ENCODE measurements at places on chromosomes 16 and 17.

DNA sequence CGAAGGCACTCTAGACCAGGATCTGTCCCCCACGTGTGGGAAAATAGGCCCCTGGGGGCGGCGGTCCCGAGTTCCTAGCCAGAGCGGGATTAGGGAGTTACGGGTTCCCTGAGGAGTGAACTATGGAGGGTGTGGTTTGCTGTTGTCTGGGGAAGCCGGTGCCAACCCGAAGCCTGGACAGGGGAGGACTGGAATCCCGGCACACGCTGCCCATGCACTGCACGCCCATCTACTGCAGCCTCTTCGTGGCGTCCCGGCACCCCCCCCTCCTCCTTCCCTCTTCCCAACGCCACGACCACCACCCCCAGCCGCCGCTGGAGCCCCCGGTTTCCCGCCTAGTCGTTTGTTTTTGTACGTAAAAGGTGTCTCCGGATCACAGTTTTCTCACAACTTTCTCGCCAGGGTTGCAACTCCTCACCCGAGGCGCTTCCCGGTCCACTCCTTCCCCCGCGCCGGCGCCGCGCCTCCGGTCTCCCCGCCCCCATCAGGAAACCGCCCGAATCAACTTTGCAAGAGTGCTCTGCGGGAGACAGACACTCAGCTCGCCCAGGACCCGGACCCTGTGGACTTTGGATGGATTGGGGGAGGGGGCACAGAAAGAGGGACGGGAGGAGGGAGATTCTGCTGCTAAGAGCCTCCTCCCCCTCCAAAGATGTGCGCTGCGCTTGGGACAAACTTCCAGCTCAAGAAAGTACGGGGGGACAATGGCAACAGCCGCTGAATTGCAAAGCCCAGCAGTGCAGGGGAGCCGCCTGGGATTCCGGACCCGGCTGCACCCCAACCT is 1.4 kb upstream of the LHX1 start:
- no peak for DNase-seq

GRCh38 chr17:55433629-55434422 is 12.2 kb upstream of the MMD start:
- DNase-seq: no peak

- no peak for DNase-seq
These were observed 27.3 kb downstream of the IGF2BP1 start for GRCh38 chr17:49024523-49024922.

DNA sequence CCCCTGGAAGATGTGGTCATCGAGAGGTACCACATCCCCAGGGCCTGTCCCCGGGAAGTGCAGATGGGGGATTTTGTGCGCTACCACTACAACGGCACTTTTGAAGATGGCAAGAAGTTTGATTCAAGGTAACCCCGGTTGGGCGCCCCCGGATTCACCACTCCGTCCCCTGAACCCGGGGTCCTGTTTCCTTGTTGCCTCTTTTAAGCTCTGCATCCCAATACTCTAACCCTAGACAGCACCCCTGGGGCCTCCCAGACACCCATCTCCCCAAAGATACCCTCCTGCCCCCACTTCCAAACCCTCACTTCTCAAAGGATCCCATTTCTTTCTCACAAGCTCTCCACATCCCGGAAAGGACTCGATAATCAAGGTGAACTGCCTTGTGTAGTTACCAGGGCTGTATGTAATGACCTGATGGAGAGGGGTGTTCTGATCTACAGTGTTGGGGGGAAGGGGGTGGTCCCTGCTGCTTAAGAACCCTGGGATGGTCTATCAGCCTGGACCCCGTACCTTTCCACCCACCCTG is 412 bp downstream of the FKBP10 start:
- DNase-seq: no peak

GRCh38 chr17:74243013-74243755 is 29.8 kb downstream of the TTYH2 start:
- DNase-seq: no peak

- DNase-seq: no peak
These were observed 12.1 kb downstream of the NT5M start for GRCh38 chr17:17315142-17315821.

- peak; percentile 28 for DNase-seq
These were observed 1.3 kb downstream of the CAVIN1 start for GRCh38 chr17:42421507-42422338.

DNA sequence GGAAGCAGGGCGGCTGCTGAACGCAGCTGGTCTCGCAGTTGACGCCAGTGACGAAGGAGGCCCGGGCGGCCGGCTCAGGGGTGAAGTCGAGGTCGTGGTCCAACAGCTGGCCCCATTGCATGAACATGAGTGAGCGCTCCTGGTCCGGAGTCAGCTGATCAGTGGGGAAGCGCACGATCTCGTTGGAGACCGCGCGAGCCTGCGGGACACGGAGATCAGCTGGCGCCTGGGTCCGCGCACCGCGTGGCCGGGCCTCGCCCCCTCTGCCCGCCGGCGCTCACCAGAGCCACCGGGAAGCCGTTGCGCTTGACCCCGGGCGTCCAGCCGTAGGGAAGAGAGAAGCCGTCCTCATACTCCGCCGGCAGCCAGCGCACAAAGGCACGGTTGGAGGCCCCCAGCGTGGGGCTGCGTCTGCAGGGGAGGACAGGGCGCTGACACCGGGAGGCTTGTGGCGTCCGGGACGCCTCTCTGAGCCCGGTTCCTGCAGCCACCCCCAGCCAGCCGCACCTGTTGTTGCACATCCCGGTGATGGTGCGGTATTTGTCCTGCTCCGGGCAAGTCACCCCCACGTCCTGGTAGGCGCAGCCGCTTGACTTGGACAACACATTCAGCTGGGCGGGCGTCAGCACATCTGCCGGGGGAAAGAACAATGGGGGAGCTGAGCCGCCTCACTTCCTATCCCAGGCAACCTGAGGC is 1.6 kb downstream of the MPO start:
- no peak for DNase-seq

- DNase-seq: no peak
These were observed 18.5 kb upstream of the CDH15 start for GRCh38 chr16:89152831-89153700.

GRCh38 chr17:44906010-44906646 is 6.9 kb upstream of the EFTUD2 start:
- no peak for DNase-seq

DNA sequence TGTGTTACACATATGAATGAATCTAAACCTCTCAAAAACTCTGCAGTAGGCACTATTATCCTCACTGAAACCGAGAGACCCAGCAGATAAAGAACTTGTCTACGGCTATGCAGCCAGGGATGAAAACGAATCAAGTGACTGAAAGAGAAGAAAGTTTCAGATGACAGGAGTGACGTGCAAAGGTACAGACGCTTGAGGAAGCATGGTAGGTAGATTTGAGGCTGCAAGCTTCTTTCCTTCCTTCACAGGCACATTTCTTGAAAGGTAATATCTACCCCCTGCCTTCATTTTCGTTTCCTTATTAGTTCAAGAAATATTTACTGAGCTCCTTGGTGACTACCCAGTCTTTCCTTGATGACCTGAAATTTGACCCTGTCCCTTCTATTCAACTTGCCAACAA is 211.5 kb upstream of the AXIN2 start:
- no peak for DNase-seq

GRCh38 chr16:23206986-23207385 is 24.4 kb downstream of the SCNN1G start:
- DNase-seq: no peak

GRCh38 chr17:54426296-54426886 is 474.3 kb upstream of the TOM1L1 start:
- DNase-seq: no peak

- DNase-seq: peak; percentile 48
These were observed 35.1 kb upstream of the CDRT4 start for GRCh38 chr17:15502369-15503112.

DNA sequence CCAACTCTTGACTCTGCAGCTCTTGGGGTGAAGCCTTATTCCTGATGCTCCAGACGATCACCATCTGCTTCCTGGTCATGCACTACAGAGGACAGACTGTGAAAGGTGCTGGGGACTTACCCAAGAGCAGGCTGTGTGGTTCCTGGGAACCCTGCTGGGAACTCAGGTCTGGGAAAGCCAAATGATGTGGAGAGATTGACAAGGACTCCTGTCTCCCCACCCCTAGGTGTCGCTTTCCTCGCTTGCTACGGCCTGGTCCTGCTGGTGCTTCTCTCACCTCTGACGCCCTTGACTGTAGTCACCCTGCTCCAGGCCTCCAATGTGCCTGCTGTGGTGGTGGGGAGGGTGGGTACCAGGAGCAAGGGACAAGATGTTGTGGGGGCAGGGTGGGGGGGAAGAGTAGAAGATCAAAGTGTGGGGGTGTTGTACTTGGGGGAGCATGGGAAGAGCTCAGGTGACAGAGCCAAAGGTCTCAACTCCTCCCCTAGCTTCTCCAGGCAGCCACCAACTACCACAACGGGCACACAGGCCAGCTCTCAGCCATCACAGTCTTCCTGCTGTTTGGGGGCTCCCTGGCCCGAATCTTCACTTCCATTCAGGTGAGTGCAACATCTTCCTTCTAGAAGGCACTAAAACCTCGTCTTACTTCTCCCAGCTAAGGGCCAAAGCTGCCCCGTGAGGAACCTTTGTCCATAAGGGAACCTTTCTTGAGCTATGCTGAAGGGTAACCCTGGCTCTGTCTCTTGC is 3.0 kb downstream of the SOX15 start:
- no peak for DNase-seq

GRCh38 chr16:88276591-88276990 is 106.2 kb upstream of the ZNF469 start:
- no peak for DNase-seq

GRCh38 chr17:45243750-45244149 is 18.1 kb downstream of the SPATA32 start:
- no peak for DNase-seq

GRCh38 chr16:25118851-25119578 is 7.5 kb downstream of the LCMT1 start:
- DNase-seq: no peak

- no peak for DNase-seq
These were observed 35.2 kb downstream of the MBTD1 start for GRCh38 chr17:51224402-51225262.

DNA sequence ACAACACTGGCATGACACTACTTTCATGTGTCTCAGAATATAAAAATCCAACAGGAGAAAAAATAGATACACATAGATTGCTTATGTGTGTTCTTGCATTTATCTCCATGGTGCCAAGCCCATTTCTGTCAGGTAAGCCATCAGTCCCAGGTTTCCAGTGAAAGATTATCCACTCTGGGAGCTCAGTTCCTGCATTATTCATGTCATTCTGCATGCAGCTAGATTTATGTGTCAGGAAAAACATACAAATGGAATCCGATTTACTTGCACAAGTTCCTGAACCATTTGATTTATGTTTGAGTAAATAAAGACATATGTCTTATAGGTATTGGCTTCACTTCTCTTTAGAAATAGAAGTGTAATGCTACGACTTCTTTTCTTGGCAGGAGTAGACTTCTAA is 569.7 kb downstream of the KCNJ2 start:
- DNase-seq: no peak

DNA sequence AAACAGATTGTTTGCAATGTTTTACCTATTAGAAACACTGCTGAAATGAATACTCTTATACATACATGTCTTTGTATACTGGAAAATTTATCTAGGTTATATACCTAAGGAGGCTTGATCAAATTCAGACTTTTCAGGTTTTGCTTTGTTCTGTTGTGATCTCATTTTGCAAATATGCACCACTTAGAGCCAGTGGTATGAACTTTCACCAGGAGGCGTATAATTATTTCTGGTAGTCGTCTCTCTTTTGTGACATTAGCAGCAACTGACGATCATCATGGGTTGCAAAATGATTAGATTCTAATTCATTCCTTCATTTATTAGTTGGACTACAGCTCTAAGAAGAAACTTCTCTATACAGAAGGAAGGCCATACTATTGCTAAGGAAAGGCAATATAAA is 26.9 kb downstream of the AP1G1 start:
- DNase-seq: no peak

GRCh38 chr17:66560691-66561090 is 258.3 kb downstream of the PRKCA start:
- DNase-seq: no peak

GRCh38 chr17:77146246-77146632 is 5.5 kb downstream of the SEC14L1 start:
- no peak for DNase-seq

- DNase-seq: no peak
These were observed 9.6 kb downstream of the DLX3 start for GRCh38 chr17:49985310-49985990.

GRCh38 chr17:46031920-46032319 is 32.9 kb downstream of the STH start:
- DNase-seq: no peak

DNA sequence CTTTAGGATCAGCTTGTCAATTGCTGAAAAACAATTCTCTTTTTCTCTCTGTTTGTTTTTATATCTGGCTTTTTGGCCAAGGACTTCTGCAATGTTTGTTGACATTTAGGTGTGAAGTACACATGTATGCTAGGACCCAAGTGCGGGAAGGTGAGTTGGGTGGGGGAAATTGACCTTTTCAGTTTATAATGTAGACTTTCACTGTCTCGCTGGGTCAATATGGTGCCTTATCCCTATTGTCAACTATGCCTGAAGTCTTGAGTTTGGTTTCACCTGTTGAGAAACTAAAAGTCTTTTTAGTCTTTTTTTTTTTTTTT is 9.5 kb downstream of the WWP2 start:
- no peak for DNase-seq

DNA sequence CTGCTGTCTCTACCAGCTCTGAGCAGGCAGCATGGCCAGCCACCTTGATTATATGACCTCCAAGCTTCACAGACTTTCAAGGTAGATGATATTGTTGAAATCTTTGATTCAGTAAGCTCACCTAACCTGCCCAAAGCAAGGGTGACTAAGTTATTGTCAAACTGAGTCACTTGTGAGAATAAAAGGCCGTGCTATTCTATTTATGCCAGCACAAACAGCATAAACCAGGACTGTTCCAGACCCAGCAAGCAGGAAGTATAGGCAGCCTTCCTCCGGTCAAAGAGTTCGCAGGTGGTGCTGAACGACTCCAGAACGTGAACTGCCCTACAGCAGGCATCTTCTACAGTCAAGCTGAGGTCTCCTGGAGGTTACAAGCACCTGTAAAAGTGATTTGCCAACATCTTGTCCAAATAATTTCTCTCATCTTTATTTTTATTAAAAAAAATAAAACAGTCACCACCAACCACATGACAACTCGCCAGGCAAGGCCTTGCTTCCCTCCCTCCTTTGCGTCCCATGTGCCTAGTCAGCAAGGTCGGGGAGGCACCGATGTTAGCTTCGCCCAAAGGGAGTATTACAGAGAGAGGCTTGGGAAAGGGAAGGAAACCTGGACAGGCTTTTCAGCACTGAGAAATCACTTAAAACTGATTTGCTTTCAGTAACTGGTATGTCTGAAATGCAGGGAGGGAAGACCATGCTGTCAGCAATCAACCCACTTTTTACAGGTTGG is 10.8 kb downstream of the ARL2BP start:
- DNase-seq: no peak

GRCh38 chr16:78740269-78740668 is 640.8 kb downstream of the WWOX start:
- no peak for DNase-seq

- DNase-seq: no peak
These were observed 58.3 kb upstream of the DHX40 start for GRCh38 chr17:59506894-59507726.

GRCh38 chr16:77158293-77158692 is 32.7 kb upstream of the MON1B start:
- no peak for DNase-seq

- DNase-seq: no peak
These were observed 115.3 kb downstream of the ANKRD11 start for GRCh38 chr16:89375021-89375420.

All from stimulated activated CD4-positive, alpha-beta T cell treated with anti-CD3 and anti-CD28 coated beads, Interleukin-4, amount 100 ng/mL, for 4 hours (primary cell).